Stimulated activated CD4-positive, alpha-beta T cell treated with anti-CD3 and anti-CD28 coated beads, TNF-alpha, amount 100 ng/mL, for 24 hours (primary cell): ENCODE measurements at places on chromosomes 6 and 20.

DNA sequence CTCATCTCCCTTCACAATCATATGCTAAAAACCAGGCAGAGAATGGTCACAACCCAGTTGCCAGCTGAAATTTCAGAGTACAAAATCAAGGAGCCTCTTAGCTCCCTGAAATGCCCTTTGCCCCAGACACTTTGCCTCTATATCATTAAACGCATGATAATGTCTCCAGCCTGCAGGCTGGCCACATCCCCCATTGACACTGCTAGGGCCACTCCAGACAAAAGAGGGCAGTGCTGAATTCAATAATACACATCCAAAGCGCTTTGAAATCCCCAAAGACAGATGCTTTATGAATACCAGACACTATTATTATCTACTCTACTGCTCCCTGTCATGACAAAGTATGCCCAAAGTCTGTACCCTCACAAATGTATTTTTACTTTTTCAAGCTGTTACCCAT lies 348.3 kb upstream of the POU3F2 start:
- DNase-seq, result no peak

- no peak for DNase-seq
These were observed 163.0 kb downstream of the RIMS1 start for GRCh38 chr6:72049376-72049775.

- DNase-seq, result no peak
These were observed 26.4 kb downstream of the ABHD12 start for GRCh38 chr20:25364180-25364788.

- DNase-seq, result no peak
These were observed 91.0 kb upstream of the ESR1 start for GRCh38 chr6:151716526-151716932.

- DNase-seq, result no peak
These were observed 8.6 kb downstream of the RAET1E start for GRCh38 chr6:149889326-149889725.

- no peak for DNase-seq
These were observed 171.3 kb downstream of the TPBG start for GRCh38 chr6:82534876-82535275.
